Foreskin fibroblast (primary cell): ENCODE measurements at places on chromosomes 2 and 18.

- DNase-seq, result peak; percentile 52
These were observed 86.6 kb downstream of the EPHA4 start for GRCh38 chr2:221485503-221485870.

DNA sequence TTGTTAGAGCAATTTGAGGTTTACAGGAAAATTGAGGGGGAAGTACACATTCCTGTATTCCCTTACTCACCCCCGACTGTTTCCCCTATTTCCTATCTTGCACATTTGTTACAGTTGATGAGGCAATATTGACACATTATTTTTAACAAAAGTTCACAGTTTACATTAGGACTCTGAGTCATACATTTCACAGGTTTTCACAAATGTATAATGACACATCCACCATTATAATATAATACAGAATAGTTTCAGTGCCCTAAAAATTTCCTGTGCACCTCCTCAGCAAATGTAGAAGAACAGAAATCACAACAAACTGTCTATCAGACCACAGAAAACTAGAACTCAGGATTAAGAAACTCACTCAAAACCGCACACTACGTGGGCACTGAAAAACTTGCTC lies 160.6 kb upstream of the RMP24 start:
- peak; percentile 0 for DNase-seq

DNA sequence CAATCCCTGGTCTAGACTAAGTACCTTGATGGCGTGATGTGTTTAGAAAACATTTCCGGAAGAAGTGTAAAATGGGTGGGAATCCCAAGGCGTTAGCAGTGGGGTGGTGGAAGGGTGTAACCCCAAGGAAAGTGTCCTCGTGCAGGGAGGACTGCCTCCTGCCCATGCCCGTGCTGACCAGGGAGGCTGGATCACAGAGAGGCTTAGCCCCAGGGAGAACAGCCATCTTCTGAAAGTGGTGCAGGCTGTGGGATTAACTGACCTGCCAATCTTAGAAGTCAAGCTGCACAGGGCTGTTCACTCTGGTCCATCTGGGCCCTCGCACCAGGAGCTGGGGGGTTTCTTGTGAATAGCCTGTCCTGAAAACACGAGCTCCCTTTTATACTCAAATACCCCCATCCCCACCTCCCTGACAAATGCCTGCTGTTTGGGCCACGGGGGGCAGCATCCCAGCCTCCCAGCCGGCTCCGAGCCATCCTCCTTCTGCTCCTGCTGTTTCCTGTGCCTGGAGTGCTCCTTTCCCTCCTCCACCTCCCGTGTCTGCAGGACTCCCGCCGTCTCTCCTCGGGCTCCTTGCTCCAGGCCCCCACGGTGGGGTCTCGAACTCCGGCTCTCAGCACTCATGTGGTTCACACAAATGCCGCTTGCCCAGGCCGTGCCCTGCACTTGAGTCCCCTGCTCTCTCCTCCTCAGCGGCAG lies 52.1 kb upstream of the PXDN start:
- no peak for DNase-seq

DNA sequence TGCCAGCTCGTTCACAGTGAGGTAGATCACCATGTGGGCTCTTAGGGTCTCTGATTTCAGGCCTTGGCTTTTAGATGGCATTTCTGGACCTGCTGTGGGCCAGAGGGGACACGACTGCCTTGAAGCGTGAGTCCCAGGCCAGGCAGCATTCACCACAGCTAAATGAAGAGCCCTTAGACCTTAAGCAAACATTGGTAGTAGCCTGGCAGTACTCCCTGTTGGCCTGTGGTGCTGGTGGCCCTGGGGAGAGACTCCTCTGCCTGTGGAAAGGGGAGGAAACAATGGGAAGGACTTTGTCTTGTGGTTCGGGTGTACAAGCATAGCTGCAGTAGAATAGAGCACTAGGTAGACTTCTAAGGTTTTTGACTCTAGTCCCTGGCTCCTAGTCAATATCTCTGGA lies 456.0 kb upstream of the DCC start:
- no peak for DNase-seq

- peak; percentile 20 for DNase-seq
These were observed 1.5 kb downstream of the ZFAND2B start for GRCh38 chr2:219207884-219208740.

GRCh38 chr2:196131949-196132925 lies 39.1 kb downstream of the STK17B start:
- no peak for DNase-seq

DNA sequence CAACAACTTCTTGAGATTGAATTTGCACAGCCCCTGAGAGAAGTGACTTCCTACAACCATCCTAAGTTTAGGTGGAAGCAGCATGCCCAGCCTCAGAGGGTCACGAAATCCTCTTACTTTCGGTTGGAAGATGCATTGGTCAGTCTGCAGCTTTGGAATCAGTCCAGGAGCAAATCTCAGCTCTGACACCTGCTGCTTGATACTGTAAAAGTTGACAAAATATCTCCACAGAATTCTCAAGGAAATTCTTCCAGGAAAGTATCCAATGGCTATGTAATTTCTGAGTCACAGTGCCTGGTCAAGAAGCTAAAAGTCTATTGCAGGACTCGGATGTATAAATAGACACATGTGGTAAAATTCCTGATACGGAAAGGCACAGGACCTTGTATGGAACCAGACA lies 414.5 kb upstream of the GYPC start:
- no peak for DNase-seq

DNA sequence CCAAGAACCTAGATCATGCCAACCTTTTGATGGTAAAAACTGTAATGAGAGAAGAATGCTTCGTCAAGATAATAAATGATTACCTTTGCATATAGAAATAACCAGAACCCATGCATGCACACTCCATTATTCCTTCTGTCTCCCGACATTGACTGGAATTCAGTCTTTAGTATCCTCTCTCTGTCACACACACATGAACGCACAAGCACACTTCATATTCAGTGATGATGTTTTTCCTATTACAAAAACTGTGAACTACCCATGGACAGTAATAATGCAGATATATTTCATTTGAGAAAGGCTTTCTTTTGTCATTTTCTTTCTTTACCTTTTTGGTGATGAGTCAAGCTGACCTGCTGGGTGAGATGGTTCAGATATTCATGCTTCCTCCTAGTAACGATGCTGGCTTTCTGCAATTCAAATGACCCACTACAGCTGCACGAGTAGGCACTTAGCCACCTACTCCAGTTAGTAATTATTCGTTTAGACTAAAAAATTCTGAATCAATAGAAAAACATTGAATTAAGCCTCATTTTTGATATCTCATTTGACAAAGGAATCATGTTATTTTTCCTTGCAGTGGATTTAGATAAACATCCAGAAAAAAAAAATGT lies 382.2 kb downstream of the TGIF1 start:
- DNase-seq, result no peak

- no peak for DNase-seq
These were observed 81.0 kb upstream of the ZNF236 start for GRCh38 chr18:76741346-76741745.

DNA sequence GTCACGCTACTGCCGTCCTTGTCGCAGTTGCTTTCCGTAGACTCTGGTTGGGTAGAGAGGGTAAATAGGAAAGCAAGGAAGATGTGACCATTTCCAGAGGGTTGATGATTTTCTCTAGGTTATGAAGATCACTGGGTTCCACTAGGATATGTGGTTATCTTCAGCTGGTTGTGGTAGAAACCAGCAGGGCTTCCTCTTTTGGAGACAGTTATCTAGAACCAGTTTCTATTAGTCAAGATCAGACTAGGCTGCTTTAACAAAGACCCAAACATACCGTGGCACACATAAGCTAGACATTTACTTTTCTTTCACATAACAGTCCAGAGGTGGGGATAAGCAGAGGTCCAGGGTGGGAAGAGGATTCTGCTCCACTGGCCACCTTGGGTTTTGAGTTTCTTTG lies 59.6 kb downstream of the FASTKD2 start:
- no peak for DNase-seq

DNA sequence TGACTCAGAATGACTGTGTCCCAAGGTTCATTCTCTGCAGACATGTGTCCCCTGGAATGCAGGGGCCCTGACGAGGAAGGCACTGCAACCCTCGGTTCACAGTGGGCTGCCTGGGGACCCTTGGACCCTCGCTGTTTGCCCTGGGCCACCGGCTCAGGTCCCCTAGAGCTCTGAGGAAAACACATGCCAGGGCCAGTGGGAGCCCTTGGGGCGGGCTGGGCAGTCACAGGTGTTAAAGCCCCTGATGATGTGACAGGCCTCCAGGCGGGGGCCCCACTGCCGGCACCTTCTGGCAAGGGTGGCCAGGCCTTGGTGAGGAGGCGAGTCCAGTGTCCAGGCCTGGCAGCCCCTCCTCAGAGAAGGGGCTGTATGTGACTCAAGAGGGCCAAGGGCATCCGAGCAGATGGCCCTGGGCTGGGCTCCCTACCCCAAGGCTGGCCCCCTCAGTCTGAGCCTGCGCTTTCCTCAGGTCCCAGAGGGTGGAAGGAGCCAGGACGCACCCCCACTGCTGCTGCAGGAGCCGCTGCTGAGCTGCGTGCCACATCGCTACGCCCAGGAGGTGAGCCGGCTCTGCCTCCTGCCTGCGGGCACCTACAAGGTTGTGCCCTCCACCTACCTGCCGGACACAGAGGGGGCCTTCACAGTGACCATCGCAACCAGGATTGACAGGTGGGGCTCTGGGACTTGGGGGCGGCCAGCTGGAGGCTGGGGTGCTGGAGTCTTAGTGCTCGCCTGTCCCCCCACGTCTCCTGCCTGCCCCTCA lies 11.1 kb downstream of the CAPN10 start:
- DNase-seq, result no peak

DNA sequence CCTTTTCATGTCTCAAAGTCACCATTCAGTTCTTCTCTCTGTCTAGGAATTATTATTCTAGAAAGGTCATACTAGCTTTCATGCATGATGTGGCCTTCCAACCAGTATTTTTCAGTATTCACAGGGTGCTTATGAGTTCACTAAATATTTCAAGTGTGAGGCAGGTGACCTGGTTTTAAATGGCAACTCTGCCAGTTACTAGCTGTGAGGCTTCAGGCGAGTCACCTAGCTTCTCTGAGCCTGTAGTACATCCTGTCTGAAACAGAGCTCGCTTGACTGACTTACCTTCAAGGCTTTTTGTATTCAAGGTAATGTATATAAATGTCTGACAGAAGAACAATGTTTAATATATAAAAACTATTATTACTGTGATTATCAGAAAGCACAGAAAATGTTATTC lies 19.4 kb upstream of the ACVR1 start:
- DNase-seq, result peak; percentile 41

GRCh38 chr2:136497709-136498108 lies 267.6 kb upstream of the THSD7B start:
- DNase-seq, result no peak

DNA sequence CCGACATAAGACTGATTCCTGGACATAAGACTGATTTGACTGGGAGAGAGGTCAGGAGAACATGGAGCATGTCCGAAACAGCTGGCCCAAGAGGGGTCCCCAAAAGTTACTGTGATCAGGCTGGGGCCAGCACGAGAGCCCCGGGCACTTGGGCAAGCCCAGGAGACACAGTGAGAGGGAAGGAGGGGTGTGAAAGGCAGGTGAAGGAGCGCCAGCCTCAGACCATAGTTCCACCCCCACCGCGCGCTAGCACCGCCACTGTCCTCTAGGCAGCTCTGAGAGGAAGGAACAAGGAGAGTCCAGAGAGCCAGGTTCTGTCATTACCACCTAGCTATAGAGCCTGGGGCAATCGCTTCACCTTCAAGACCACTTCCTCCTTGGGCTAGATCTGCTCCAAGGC lies 78.2 kb upstream of the DAPL1 start:
- DNase-seq, result no peak

DNA sequence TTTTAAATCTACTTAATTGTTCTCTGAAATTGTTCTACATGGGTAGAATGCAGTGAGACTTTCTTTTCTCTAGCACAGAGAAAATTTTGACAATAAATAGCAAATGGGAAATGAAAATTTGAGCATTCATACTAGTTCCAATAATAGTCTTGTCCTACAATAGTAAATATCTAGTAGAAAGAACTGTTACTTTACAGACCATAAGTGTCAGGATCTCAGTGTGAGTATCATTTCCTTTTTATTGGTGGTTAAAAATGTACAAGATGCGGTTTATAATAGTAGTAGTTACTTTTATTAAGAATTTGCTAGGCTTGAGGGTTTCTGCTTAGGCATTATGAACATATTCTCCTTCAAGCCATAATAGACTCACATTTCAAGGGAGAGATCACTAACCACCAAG lies 43.2 kb downstream of the KCNE4 start:
- no peak for DNase-seq

DNA sequence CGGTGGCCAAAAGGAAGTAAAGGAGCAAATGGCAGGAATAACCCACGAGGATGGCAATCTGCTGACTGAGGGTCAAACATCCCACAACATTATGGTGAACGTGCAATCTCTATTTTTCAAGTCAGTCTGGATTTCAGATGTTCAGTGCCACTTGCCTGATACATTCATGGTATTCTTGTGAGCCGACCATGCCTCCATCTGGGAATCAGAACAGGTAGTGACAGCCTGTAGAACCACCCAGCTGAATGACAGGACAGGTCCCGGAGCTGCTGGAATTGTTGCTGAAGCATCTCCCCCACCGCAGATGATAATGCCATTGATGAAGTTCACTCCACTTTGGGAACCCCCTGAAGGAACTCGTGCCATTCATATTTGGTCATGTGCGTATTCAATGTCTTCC lies 123.2 kb downstream of the CAPN13 start:
- DNase-seq, result no peak

- DNase-seq, result peak; percentile 64
These were observed 54.4 kb downstream of the RPL37A start for GRCh38 chr2:216553093-216553478.

DNA sequence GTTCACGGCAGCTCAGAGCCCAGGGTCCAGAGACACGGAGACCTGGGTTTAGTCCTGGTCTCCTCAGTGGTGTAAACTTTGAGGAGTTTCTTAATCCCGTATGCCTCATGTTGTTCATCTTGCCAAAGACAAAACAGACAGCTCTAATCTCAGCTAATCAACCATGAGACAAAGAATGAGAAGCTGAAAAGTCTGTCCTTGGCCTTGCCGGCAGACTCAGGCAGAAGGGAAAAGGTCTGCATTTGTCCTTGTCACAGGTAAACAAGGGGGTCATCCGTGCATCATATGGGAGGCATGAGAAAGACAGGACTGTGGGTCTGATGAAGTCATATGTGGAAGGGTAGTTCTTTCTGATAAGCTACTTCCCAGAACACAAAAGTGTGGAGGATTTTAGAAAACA lies 1.8 kb upstream of the ARMC9 start:
- no peak for DNase-seq

- DNase-seq, result no peak
These were observed 135.7 kb downstream of the NFATC1 start for GRCh38 chr18:79531386-79531785.

DNA sequence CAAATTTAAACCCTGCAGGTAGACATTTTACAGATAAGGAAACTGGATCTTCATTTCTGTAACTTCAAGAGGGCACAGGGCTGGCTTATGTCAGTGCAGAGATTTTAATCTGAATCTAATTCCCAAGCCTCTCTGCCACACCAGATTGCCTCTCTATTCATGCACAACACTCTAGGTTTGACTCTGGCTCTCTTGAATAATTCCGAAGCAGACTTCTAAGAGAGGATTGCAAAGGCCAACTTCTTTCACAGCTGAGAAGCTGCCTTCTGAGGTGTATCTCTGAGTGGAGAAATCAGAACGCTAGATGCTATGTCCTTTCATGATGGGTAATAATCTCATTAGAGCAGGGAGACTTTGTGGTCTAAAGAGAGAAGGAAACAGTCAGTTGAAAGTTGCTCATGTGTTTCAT lies 20.1 kb upstream of the MGAT5 start:
- no peak for DNase-seq
